ENCODE measurements at places on chromosomes 12 and 14. TPM values are rescaled to one million over a fixed set of nuclear protein-coding genes. Genes with fewer than 3 reads are reported as not detected.
A peak's percentile ranks its signal among the peaks of the same experiment; 100 is the strongest.

The KRT72 gene
- total RNA-seq = 0.16 TPM

DNA sequence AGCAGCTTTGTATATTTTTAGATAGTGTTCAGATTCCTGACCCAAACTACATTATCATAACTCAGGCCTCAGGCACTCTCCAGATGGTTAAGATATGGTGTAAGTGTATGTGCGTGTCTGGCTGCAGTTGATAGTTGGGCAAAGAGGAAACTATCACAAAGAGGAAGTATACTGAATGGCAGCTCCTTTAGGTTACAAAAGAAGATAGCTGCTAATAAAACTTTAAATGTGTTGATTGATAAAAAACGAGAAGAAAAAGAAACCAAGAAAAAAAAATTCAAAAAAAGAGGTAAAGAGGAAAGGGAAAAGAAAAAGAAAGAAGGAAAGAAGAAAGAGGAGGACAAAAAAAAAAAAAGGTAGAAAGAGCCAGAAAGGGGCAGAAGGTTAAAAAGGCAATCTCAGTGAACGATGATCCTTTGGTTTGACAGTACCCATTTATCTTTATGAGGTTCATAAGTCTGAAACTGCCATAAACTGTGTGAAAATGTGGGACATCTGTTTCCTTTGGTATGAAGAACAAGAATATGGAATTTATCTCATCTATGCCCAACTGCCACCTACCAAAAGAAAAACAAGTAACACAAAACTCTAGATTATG lies 42.2 kb downstream of the TAOK3 start:
- no peaks in the 10 kb centered on the region for H3K27me3 ChIP-seq
- no peak for DNase-seq
- H3K4me3 ChIP-seq = no peak overlapping the region
- peak overlapping the region; percentile 46 for H3K27ac ChIP-seq
- H3K36me3 ChIP-seq = peaks cover 22% of the 10 kb centered on the region

- peaks cover 15% of the 10 kb centered on the region for H3K4me1 ChIP-seq
- peaks cover 9% of the 10 kb centered on the region for H3K36me3 ChIP-seq
- H3K27ac ChIP-seq = peak within 1 kb of the TSS; percentile 80
- H3K27me3 ChIP-seq = peaks cover 9% of the 10 kb centered on the region
- DNase-seq = peak; percentile 80
- H3K4me3 ChIP-seq = peak within 1 kb of the TSS; percentile 87
Observed at GRCh38 chr12:52006726-52007157, at the start of gene TAMALIN. Gene TAMALIN, plus strand, starts transcription at chr12:52006946. Its CDS starts 74 bp downstream, at chr12:52007020.

- no peak for DNase-seq
- no peak overlapping the region for H3K4me3 ChIP-seq
- H3K36me3 ChIP-seq = no peaks in the 10 kb centered on the region
- H3K4me1 ChIP-seq = no peaks in the 10 kb centered on the region
Observed at GRCh38 chr12:93126069-93126474, 197.0 kb upstream of the EEA1 start.

DNA sequence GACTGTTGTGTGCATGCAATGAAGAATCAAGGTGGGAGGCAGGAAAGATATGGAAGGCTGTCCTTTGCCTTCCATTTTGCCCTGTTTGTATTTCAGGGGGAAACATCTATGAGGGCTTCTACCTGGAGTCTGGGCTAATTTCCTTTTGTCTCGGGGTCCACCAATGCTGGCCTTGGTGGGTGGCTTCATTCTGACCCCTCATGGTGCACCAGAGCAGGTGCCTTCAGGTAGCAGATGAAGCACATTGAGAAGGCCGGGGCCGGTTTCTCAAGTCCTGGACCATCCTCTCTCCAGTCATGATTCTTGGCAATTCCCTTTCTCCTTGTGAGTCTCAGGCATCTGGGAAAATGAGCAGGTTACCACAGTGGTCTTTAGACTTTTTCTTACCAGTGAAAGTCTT lies 47.2 kb downstream of the RPH3A start:
- H3K27me3 ChIP-seq = peaks cover 15% of the 10 kb centered on the region
- H3K4me3 ChIP-seq = no peak overlapping the region
- H3K27ac ChIP-seq = no peak overlapping the region
- H3K4me1 ChIP-seq = no peaks in the 10 kb centered on the region

GRCh38 chr14:94306047-94306978 lies 13.2 kb upstream of the SERPINA10 start:
- no peak overlapping the region for H3K4me3 ChIP-seq
- H3K27ac ChIP-seq = no peak overlapping the region
- H3K27me3 ChIP-seq = peaks cover 10% of the 10 kb centered on the region
- H3K36me3 ChIP-seq = no peaks in the 10 kb centered on the region
- no peaks in the 10 kb centered on the region for H3K4me1 ChIP-seq

- H3K36me3 ChIP-seq = peaks cover 48% of the 10 kb centered on the region
- no peak for DNase-seq
- H3K4me1 ChIP-seq = peaks cover 43% of the 10 kb centered on the region
- peak overlapping the region; percentile 97 for H3K27ac ChIP-seq
- H3K4me3 ChIP-seq = peak overlapping the region; percentile 98
Observed at GRCh38 chr12:68612697-68613096, 2.0 kb downstream of the RAP1B start.

Data from activated CD8-positive, alpha-beta T cell treated with anti-CD3 and anti-CD28 coated beads for 36 hours (primary cell).